Tibial artery (tissue), 4 donors: ENCODE measurements at places on chromosomes 13 and 19.

DNA sequence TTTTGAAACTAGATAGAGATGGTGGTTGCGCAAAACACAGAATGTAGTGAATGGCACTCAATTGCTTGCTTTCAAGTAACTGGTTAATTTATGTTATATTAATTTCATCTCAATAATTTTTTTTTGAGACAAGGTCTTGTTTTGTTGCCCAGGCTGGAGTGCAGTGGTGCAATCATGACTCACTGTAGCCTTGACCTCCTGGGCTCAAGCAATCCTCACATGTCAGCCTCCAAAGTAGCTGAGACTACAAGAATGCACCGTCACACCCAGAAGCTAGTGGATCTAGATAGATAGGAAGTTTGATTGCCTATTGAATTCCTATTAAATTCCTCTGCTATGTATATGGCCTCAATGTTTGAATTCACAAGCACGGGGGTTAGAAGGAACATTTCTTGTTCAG lies 26.4 kb upstream of the ADGRE2 start:
- DNase-seq = no peak

- DNase-seq = no peak
Observed at GRCh38 chr13:97710797-97711196, 242.7 kb upstream of the IPO5 start.

- DNase-seq = no peak
Observed at GRCh38 chr13:44206434-44206833, 167.2 kb upstream of the SERP2 start.

GRCh38 chr13:30665638-30666037 lies 47.9 kb downstream of the USPL1 start:
- DNase-seq = no peak

DNA sequence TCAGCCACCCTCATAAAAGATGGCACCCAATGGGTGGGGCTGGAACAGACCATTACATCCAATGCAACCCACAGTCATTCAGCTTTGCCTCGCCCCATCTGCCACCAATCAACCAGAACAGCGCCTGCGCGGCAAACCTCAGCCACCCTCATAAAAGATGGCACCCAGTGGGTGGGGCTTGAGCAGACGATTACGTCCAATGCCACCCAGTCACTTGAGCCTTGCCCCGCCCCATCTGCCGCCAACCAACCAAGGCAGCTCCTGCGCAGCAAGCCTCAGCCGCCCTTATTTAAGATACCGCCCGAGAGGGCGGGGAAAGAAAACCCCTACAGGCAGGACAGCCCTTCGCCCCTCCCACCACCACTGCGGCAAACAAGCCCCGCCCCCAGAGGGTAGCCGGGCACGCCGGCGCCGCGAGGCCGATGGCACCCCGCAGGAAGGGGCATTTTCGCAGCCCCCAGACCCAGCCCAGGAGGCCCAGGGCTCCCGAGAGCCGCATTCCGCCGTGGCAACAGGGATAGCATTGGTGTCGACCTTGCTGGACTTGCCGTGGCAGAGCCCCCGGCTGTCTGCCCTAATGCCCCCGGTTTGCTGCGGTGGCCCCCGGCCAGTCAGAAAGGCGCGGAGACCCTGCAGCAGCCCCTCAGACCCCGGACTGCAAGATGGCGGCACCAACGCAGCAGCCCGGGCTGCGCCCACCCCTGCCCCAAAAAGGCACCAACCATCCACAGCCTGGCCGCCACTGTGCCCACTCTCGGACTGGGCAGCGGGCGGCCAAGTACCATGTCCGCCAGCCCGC lies 675 bp downstream of the PEG3 start:
- DNase-seq = peak; percentile 98

DNA sequence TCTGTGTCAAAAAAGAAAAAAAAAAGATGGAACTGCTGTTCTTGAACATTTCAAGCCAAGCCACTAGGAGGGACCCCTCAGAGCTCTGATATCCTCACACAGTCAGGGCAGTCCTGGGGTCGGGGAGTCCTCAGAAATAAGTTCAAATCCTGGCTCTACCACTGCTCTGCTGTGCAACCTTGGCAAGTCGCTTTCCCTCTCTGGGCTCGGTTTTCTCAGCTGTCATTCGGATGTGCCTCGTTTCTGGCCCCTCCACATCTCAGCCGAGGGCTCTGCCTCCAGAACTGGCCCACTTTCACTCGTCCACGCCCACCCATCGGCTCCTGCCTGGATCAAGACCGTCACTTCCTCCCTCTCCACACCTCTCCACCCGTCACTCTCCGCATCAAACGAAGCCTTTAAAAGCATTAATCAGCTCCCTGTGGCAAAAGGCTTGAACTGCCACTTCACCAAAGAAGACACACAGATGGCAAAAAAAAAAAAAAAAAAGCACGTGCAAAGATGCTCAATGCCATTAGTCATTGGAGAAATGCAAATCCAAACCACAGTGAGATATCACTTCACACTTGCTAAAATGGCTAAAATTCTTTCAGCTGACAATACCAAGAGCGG lies 7.4 kb upstream of the ZNRF4 start:
- no peak for DNase-seq

GRCh38 chr13:26561651-26562511 lies 4.4 kb downstream of the WASF3 start:
- no peak for DNase-seq
